ENCODE measurements at places on chromosomes 3 and 15.

GRCh38 chr15:33636958-33637357 is 326.2 kb downstream of the RYR3 start:
- DNase-seq, result no peak

DNA sequence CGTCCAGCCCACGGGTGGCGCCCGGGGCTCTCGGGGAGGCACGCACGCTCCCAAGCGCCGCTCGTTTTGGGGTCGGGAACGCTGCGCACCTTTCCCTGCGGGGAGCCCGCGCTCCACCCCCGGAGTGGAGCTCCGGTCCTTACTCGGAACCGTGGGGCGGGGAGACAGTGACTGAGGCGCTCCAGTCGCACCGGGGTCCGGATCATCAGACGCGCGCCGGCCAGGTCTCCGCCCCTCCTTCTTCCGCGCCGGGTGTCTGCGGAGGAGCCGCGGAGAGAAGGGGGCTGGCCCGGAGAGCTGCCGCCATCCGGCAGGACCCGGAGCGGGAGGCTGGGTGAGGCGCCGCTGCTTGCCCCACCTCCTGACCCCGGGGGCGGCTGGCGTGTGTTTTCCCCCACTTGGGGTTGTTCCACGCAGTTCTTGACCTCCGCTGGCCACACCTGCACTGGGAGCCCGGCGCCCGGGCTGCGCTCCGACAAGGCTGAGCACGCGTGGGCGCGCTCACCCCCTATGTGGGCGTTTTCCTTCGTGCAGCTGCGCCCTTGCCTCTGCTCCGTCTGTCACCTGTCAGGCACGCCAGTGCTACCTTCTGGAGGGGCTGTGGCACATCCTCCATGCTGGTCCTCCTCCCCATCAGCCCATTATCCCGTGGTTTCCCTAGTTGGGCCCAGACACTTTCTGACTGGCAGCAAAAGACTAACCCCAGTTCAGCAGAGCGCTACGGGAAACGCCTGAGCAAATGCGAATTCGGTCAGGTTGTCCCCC is at the start of gene MCF2L2:
TSS of gene MCF2L2 (minus strand) at position 173 of the 765 bp plus-strand sequence. CDS start 642 bp downstream, outside the sequence.
- peak; percentile 76 for DNase-seq

DNA sequence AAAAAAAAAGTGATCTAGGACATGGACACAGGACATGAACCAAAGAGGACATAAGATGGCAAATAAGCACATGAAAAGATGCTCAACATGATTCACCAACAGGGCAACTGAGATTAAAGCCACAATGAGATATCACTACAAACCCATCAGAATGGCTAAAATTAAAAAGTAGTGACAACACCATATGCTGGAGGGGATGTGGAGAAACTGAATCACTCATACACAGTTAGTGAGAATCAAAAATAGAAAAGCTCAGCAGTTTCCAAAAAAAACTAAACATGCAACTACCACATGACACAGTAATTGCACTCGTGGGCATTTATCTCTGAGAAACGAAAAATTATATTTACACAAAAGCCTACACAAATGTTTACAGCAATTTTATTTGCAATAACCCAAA is 27.9 kb upstream of the ACKR4 start:
- no peak for DNase-seq

GRCh38 chr3:25854635-25855034 is 64.7 kb downstream of the OXSM start:
- no peak for DNase-seq

- no peak for DNase-seq
Measured at GRCh38 chr3:17831366-17831765, 88.9 kb upstream of the TBC1D5 start.

- no peak for DNase-seq
Measured at GRCh38 chr3:197511130-197511529, 44.6 kb downstream of the BDH1 start.

GRCh38 chr3:107604057-107604822 is 81.5 kb downstream of the BBX start:
- no peak for DNase-seq

DNA sequence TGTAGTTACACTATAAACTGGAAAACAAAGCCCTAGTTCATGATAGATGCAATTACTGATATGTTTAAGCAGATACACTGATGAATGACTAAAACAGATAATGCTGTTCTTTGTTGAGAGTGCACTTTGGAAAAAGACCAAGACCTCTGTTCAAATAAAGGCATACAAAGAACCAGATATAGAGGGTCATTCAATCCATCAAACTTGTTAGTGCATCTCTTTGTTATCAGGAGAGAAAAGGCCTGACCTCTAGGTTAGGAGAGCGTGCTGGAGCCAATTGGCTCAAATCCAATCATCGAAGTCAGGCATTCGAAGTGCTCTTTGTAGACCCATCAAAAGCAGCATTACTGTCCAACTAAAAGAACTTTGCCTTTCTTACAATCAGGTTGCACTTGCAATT is 124.2 kb downstream of the TFG start:
- DNase-seq, result no peak

GRCh38 chr3:23859839-23860382 is 54.2 kb downstream of the UBE2E1 start:
- DNase-seq, result no peak

GRCh38 chr3:125054449-125055329 is 1.1 kb downstream of the HEG1 start:
- peak; percentile 10 for DNase-seq

- no peak for DNase-seq
Measured at GRCh38 chr3:157058392-157059071, 101.4 kb downstream of the CCNL1 start.

- no peak for DNase-seq
Measured at GRCh38 chr3:72334681-72335457, 513.4 kb downstream of the SHQ1 start.

DNA sequence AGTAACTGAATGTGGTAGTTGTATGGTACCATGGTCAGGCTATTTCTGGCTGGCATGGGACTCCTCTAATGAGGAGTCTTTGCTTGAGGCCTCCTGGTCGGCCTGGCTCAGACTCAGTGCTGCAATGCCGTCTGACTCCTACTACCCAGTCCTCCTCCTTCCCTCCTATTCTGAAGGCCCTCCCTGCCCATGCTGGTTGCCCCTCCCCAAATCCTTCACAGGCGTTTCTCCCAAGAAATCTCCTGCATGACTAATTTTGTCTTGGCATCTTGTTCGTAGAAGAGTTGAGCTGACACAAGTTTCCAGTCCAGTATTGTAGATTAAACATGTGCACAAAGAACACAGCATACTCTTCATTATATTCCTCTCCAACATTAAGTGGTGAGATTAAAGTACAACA is 115.5 kb downstream of the NFKBIZ start:
- DNase-seq, result no peak

Data from stimulated activated CD4-positive, alpha-beta T cell treated with anti-CD3 and anti-CD28 coated beads, Interleukin-4, amount 100 ng/mL, for 4 hours (primary cell).